ENCODE measurements at places on chromosomes 7 and 10.

- no peak for DNase-seq
These were observed 3.3 kb downstream of the PPIF start for GRCh38 chr10:79350407-79351154.

DNA sequence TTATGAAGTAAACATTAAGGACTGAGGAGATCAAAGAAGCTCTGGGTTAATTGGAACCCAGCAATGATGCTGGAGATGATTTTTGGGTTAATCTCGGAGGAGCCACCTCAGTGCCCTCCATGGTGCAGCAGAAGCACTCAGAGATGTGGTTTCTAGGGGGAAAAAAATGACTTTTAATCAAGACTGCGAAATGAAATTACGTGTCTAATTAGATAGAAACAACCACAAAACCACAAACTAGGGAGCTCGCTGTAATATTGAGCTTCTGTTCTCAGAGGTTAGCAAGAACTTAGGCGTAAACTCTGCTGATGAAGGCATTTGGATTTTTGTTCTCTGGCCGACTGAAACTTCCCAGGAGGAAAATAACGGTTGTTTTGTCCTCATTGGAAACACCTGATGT lies 319.0 kb downstream of the GRID1 start:
- DNase-seq, result no peak

GRCh38 chr7:88480896-88481295 lies 174.2 kb upstream of the STEAP4 start:
- no peak for DNase-seq

GRCh38 chr7:68840991-68841390 lies 757.3 kb upstream of the AUTS2 start:
- DNase-seq, result no peak

GRCh38 chr7:50335795-50336754 lies 31.6 kb downstream of the IKZF1 start:
- DNase-seq, result peak; percentile 63

- no peak for DNase-seq
These were observed 128.7 kb downstream of the SAMD9 start for GRCh38 chr7:92988941-92989545.

DNA sequence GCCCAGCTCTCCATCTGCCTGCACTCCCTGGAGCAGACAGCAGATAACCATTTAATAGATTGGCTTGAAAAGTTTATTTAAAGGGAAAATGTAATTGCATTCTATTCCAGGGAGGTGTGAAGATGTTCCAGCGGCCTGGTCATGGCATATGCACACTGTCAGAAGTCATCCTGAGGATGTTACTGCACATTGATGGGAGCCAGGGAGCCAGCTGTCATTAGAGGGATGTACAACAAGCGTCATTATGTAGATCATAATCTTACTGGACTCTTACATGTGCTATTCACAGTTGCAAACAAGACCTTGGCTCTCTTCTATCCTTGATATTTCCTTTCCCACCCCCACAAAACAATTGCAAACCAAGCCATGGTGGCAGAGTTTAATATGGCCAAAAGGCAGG lies 65.4 kb downstream of the FAM204A start:
- DNase-seq, result no peak
